HTR-8/SVneo (cell line): ENCODE measurements at places on chromosomes 16 and 17.

- no peak for DNase-seq
Measured at GRCh38 chr17:57331423-57331822, 75.1 kb downstream of the MSI2 start.

DNA sequence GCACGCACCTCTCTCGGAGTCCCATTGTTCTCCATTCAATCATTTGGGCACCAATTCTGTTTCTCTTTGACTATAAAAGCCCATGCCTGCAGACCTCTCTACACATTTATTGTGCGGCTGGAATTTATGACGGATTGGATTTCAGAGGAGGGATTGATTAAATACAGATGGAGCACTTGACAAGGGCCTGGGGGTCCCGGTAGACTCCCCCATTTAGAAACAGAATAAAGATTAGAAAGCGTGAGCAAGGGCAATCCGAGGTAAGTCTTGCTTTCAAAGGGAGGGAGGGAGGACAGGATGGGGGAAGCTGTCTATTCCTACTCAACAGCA is 15.1 kb upstream of the PITPNM3 start:
- no peak for DNase-seq

DNA sequence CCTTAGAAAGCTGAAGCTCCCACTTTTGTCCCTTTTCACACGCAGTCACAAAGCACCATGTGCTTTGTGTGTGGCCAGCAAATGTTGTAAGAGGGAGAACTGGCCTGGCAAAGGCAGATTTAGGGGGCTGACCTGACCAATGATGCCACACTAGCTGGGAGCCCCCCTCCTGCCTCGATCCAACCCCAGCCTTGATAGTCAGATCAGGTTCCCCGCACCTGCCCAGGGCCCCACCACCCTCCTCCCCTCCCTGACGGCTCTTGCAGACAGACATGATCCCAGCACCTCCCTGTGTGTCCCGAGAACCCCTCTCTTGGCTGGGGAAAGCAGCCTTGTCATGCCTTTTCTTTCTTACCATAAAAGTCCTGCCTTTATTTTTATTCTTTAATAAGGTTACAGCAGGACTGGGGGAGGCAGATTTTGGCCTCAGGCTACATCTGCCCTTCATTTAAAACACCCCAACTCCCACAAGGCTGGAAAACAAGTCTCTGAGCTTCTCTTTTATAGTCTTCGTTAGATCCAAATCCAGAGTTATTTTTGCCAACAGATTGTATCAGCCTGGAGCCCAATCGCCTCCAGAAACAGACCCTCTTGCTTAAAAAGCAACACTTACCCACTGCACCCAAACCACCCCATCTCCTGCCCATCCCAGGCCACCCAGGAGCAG is 201.8 kb upstream of the CDH5 start:
- no peak for DNase-seq

- DNase-seq: no peak
Measured at GRCh38 chr17:5344914-5345313, 62.8 kb downstream of the RABEP1 start.

GRCh38 chr16:29745121-29745852 is 503 bp downstream of the C16orf54 start:
- no peak for DNase-seq

- no peak for DNase-seq
Measured at GRCh38 chr16:57606147-57606846, 22.1 kb upstream of the ADGRG1 start.

- DNase-seq: no peak
Measured at GRCh38 chr16:1035066-1035415, 37.5 kb upstream of the SSTR5 start.

GRCh38 chr16:57824888-57825287 is 22.6 kb upstream of the KIFC3 start:
- no peak for DNase-seq

DNA sequence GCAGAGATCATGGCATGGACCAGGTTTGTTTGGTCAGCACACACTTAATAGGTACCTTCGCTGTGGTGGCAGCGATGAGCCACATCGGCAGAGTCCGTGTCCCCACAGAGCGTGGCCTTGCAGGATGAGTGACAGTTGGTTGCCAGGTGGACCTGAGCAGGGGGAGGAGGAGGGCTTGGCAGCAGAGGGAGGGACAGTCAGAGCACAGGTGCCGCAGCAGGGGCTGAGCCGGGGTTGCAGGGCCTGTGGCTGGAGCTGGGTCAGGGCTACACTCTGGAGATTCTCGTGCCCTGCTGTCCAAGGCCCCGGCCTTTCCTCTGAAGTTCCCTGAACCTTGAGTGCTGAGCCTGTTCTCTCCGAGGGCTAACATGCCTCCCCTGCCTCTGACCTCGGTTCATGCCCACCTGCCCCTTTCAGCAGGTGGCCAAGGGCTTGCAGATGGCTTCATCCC is 24.8 kb downstream of the POLR3E start:
- DNase-seq: no peak

DNA sequence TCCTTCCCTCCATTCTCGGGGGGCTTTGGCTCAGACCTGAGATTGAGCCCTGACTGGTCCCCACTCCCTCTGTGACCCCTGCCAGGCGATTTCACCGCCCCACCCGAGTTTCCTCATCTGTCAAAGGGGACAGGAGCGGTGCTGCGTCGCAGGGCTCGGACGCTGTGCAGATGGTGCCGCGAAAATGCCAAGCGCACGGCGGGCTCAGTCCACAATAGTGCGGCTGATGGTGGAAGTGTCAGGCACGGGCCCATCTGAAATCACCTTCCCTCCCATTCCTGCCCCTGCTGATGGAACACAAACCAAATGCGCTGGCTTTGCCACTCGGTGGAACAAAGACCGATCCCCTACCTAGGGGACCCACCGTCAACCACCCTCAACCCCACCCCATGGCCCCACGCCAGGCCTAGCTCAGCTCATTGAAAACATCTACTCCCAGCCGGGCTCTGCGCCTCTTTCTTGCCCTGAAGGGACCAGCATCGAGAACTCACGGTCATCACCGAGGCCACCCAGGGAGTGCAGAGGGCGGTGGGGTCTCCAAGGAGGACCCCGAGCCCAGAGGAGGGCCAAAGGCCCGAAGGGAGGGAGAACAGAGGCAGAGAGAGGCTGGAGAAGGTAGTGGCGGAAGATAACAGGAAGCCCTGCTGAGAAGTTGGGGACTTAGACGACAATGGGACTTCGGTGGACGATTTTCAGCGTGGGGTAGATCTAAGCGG is 1.4 kb downstream of the CARHSP1 start:
- no peak for DNase-seq

- peak; percentile 38 for DNase-seq
Measured at GRCh38 chr16:81901484-81901883, 109.8 kb downstream of the SDR42E1 start.

DNA sequence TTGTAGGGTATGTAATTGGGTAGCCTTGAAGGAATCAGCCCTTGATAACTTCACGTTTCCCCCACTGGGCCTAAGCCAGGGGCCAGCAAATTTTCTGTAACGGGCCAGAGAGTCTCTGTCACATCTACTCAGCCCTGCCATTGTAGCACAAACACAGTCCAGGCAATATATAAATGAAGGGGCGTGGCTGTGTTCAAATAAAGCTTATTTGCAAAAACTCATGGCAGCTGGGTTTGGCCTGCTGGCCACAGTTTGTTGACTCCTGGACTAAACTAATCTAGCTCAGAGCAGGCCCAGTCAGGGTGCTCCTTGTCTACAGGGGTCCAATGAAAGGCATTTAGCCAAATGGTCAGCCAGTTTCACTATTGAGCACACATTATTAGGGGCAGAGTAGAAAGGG is 141.6 kb downstream of the CCDC182 start:
- no peak for DNase-seq

- no peak for DNase-seq
Measured at GRCh38 chr17:8956465-8956902, 9.0 kb downstream of the PIK3R5 start.

GRCh38 chr16:12417815-12418211 is 385.9 kb downstream of the CPPED1 start:
- no peak for DNase-seq

GRCh38 chr17:42819939-42820535 is 4.0 kb downstream of the BECN1 start:
- DNase-seq: peak; percentile 52

- DNase-seq: no peak
Measured at GRCh38 chr16:31458073-31458843, 1.0 kb upstream of the ARMC5 start.

DNA sequence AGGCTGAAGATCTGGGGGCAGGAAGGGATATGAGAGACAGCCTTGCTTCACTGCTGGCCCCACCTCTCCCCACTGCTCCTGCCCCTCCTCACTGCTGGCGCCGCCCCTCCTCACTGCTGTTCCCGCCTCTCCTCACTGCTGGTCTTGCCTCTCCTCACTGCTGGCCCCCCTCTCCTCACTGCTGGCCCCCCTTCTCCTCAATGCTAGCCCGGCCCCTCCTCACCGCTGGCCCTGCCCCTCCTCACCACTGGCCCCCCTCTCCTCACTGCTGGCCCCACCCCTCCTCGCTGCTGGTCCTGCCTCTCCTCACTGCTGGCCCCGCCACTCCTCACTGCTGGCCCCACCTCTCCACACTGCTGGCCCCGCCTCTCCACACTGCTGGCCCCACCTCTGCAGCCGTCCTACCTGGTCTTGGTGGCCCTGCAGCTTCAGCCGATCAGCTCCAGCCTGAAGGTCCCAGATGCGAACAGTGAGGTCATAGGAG is 9.5 kb upstream of the PAM16 start:
- no peak for DNase-seq
